ENCODE measurements at places on chromosomes 6 and 20.
A peak's percentile ranks its signal among the peaks of the same experiment; 100 is the strongest.

GRCh38 chr6:110990840-110991576 lies 9.2 kb downstream of the RPF2 start:
- no peak for DNase-seq

GRCh38 chr6:37058084-37058586 lies 52.7 kb downstream of the FGD2 start:
- no peak for DNase-seq

DNA sequence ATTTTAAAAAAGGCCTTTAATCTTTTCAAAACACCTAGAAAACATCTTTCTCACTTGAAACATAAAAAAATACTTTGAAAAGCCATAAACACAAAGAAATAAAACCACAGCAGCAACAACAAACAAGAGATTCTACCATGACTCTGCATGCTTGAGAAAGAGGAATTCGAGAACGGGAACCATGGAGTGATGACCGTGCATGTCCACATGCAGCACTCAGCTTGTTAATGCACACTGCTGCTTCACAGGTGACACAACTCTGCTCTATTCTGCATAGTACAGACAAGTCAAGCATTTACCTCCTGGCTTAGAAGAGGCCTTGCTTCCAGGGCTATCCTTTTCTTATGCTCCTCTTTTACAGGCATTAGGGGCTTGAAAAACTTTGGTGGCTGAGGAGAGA lies 64.9 kb upstream of the NUP153 start:
- no peak for DNase-seq

DNA sequence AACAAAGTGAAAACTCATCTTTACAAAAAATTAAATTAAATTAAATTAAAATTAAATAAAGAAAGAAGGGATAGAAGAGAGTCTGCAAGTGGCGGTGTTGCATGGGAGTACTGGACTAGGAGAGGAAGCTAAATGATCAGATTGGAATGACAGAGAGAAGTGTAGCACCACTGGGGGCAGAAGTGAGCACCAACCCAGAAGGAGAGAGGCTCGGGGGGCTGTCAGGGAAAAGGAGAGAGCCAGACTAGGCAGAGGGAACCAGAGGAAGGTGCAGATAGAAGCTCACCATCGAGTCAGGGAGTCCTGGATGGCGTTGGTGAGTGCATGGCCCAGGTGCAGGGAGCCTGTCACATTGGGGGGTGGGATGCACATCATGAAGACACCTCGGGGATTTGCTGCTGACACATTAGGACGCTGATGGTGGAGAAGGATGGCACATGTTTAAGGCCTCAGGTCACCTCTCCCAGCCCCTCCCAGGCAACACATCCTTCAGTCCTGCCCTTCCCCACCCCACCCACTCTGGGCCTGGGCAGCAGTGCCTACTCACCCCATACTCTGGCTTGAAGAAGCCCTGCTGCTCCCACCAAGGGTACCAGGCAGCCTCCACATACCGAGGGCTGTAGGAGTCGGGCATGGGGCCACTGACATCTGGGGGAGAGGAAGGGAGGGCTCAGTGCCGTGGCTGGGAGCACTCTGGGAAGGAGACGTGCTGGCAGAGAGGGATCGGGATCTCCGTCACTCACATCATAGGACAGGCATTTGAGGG lies 4.0 kb downstream of the VARS1 start:
- DNase-seq: peak; percentile 20

GRCh38 chr20:64265201-64265600 lies 9.7 kb downstream of the PCMTD2 start:
- no peak for DNase-seq

DNA sequence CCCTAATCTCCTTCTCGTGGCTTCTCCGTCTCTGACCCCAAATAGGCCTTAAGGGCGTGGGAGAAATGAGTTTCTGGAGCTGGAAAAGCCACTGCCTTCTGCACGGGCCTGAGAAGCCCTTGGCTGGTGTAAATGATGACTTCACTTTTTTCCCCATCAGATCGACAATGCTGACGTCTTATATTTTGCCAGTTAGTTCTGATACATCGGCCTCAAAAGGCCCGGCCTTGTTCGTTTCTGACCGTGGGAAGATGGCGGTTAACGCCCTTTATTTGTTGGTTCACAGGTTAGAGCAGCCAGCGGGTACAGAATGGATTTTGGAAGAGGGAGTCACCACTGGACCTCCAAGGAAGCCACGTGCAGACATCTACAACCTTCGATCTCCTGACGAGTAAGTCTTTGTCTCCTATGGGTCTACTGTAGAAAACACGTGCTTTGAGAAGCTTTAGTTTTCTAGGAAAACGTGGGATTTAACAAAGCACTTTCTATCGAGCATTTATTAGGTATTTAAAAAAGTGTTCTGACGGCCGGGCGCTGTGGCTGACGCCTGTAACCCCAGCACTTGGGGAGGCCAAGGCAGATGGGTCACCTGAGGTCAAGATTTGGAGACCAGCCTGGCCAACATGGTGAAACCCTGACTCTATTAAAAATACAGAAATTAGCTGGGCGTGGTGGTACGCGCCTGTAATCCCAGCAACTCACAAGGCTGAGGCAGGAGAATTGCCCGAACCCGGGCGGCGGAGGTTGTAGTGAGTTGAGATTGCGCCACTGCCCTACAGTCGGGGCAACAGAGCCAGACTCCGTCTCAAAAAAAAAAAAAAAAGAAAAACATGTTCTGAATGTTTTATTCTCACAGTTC lies 1.2 kb upstream of the ZNFX1 start:
- no peak for DNase-seq

GRCh38 chr6:164861967-164862366 lies 447.4 kb downstream of the C6orf118 start:
- DNase-seq: no peak

- no peak for DNase-seq
Observed at GRCh38 chr6:41583565-41583964, 37.4 kb downstream of the FOXP4 start.

All from GDM1 (cell line).